ENCODE measurements at places on chromosomes 6 and 20.

GRCh38 chr20:62591122-62591468 is 51.2 kb upstream of the SLCO4A1 start:
- no peak for DNase-seq

DNA sequence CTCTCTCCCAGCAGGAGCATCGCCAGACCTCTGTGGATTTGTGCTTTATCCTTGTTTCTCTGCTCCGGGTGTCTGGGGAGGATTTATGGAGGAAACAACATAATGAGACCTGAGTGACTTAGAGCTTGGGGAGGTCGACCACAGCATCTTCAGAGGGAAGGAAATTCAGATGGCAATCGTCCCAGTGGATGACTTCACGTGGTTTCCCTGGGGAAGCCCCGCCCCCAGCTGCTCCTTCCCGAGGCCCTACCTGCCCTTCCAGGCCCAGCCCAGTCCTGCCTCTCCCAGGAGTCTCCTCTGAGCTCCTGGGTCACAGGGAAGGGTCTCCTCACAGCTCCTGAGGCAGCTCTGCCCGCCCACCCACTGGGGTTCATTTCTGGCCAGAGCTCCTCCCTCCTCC is 430.3 kb upstream of the SULF2 start:
- DNase-seq: no peak

DNA sequence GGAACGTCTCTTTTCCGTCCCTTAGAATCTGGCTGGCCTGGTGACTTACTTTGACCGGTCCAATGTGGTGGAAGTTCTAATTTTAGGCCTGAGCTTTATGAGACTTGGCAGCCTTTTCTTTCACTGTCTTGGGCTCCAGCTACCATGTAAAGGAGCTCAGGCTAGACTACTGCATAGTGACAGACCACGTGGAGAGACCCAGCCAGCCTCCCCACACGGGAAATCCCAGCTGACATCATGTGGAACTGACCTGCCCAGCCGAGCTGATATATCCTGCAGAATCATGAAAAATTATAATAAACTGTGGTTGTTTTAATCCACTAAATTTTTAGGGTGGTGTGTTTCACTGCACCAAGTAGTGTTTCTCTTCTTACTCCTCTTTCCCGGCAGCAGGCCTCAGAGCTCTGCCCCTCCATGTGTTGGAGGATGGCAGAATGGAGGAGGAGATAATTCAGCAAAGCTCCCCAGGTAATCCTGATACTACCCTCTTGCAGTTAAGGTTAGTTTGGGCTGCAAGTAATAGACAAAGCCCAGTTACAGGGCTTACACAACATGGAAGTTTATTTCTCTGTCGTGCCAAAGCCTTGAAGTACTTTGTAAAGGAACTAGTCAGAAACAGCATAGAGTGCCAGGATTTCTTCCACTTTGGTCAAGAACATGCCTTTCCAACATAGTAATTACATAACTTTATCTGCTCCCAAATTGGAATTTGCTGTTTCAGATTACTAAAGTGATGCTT is 87.5 kb downstream of the SH3BGRL2 start:
- DNase-seq: no peak

DNA sequence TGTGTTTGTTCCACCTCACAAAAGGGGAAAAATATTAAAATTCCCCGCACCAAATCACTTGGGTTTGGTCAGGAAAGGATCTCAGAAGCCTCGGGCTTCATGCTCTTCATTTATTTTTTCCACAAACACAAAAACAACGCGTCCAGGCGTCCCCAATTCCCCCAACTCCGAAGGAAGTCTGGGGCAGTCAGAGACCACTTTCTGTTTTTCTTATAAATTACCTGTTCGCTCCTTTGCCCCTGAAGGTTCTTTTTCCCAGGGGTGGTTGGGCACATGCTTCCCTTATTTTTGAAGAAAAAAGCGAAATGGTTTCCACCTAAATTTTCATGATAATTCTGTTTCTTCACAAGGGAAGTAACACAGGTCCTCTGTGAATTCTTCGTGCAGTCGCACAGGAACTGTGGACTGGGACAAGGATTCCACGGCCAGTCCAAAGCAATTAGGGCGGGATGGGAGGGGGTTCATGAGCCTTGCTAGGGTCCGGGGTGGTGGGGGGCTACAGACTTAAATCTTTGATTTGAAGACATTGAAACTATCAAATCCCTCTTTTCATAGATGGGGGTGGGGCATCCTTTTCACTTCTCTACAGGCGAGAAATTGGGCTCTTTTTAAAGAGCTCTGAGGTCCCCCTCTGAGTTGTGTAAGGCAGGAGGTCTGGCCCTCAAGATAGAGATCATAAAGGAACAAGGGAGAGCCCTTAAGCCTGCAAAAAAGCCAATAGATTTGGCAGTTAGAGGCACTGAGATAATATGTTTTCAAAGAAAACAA is 30.5 kb upstream of the HFE start:
- DNase-seq: peak; percentile 33

GRCh38 chr6:139388384-139388783 is 13.9 kb upstream of the CITED2 start:
- no peak for DNase-seq

DNA sequence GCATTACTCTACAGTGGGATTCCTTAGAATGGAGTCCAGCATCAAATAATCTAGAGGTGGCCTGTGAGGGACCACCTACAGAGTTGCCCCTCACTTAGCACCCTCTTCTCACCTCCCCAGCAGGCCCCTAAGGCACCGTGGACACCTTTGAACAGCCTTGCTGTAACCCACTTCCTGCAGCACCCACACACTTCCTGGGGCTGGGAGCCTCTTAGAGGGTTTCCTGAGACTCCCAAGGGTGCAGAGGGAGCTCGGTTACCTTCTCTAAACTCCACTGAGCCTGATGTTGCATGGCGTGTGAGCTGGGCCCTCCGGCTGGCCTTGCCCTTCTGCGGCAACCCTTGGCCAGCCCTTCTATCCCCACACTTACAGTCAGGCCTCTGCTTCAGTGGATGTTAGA is 7.3 kb upstream of the SIRPG start:
- DNase-seq: peak; percentile 73

- DNase-seq: no peak
Observed at GRCh38 chr6:32095338-32096086, 13.6 kb downstream of the TNXB start.

GRCh38 chr6:147678253-147678652 is 169.8 kb downstream of the SAMD5 start:
- no peak for DNase-seq

GRCh38 chr20:963795-964194 is 38.3 kb downstream of the RSPO4 start:
- no peak for DNase-seq

DNA sequence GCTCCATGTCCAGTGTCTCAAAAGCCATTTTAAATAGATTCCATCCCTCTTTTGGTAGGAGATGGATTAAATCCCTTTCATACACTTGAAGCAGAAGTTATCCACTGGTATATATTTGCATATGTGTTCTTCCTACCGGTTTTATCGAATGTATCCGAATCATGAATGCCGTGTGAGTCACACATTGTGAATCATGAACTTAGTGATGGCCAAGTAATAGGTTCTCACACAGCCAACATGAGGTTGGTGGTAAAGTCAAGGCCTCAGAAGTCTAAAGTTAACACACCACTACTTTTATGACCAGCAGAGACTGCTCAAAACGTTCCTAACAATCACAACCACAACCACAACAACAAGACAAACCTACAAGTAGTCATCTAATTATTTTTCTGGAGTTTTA is 345.5 kb downstream of the THBS2 start:
- no peak for DNase-seq

DNA sequence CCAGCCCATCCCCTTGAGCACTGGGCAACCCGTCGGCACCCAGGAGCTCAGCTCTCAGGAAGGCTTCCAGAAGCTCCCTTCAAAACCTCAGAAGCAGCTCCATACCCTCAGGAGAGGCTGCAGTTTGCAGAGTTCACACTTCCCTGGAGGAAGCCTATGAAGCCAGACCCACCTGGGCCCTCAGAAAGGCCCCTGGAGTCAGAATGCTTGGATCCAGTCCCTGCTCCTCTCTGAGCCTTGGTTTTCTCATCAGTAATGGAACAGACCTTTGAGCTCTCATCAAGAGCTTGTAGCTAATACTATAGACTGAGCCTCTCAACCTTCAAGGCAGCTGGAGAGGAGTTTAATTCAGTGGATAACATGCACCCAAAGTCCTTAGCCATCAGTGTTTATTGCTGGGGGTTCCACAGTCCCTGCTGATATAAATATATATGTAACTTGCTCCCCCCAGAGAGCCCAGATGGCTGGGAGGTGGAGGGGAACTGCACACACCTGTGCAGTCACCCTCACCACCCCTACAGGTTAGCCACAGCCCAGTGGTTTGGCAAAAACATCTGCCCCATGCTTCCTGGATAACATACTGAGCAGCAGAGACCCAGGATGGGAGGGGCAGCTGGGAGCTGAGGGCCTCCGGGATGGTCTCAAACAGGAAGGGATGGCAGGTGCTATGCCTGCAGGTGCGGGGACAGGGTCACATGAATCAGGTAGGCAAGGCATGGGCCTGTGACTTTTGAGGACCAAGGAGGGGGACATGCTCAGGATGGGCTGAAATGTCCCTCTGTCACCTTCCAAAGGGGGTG is 120.1 kb downstream of the SNX5 start:
- no peak for DNase-seq

DNA sequence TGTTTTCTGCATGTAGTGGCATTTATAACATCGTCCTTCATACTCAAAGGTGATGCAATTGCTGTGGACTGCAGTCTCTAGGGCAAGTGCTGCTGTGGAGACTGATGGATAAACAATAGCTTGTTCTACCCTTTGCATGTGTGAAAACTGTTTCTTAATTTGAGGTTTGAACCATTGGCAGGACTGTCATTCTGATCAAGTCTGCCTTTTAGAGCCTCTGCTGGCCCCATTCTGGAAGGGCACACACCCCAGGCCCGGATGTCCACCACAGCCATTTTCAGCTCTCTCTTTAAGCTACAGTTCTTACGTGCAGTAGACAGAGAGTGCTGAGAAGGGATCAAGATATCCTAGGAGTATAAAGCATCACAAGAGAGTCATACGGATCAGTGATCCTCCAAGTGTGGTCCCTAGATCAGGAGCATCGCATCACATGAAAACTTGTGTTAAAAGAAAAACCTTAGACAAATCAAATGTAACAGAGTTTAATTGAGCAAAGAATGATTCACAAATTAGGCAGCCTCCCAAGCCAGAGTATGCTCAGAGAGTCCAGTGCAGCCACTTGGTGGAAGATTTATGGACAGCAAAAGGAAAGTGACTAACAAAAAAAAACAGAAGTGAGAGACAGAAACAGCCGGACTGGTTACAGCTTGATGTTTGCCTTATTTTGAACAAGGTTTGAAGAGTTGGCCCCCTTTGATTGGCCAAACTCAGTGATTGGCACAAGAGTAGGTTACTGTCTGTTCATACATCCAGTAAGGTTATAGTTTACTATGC is 52.0 kb downstream of the FRK start:
- DNase-seq: no peak

- DNase-seq: no peak
Observed at GRCh38 chr6:18536591-18537055, 149.5 kb downstream of the RNF144B start.

GRCh38 chr6:140063021-140063399 is 688.6 kb upstream of the CITED2 start:
- DNase-seq: no peak

DNA sequence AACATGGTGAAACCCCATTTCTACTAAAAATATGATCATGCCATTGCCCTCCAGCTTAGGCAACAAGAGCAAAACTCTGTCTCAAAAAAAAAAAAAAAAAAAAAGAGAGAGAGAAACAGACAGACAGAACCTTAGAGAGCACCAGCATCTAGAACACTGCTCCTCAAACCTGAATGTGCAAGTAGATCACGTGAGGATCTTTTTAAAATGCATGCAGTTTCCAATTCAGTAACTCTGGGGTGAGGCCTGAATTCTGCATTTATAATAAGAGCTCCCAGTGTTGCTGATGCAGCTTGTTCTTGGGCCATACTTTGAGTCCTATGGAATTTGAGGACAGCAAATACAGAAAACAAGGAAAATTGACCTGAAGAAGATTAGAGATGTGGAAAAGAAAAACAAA is 218.3 kb downstream of the ALDH8A1 start:
- DNase-seq: no peak

DNA sequence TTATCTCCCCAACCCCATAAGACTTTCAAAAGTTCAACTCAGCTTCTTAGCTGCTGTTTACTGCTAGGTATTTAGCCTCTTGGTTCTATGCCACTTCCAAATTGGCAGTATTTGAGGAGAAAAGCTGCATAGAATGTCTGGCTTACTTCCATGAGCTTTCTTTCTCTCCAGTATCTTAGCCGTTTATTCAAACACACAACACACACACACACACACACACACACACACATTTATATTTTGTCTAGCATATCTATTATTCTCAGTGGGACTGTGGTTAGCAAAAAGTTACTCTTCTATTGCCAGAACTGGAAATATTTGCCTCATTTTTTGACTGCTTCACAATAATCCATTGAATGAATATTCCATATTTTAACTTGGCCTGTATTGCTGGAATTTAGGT is 634.2 kb upstream of the IMPG1 start:
- no peak for DNase-seq

- no peak for DNase-seq
Observed at GRCh38 chr6:22042706-22043105, 254.1 kb downstream of the PRL start.

- DNase-seq: no peak
Observed at GRCh38 chr6:140540743-140541142, 1166.3 kb upstream of the CITED2 start.

- no peak for DNase-seq
Observed at GRCh38 chr20:48406498-48406897, 421.3 kb downstream of the PREX1 start.

GRCh38 chr20:53036992-53037391 is 64.8 kb downstream of the TSHZ2 start:
- DNase-seq: no peak

DNA sequence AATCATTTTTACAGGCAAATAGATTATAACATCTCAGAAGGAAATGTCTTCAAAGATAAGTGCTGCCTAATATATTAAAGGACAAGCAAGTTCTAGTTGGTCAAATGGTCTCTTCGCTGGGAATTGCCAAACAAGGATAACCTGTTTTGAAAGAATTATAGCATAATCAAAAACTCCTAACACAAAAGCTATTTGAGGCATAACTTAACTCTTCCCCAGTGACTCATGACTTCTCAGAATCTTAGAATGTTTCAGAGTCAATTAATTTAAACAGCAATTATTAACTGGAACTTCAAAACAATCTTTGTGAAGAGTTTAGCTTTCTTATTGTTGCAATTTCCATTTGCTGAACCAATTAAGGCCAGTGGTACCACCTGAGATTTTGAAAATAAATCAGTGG is 126.6 kb downstream of the MTFR2 start:
- no peak for DNase-seq

DNA sequence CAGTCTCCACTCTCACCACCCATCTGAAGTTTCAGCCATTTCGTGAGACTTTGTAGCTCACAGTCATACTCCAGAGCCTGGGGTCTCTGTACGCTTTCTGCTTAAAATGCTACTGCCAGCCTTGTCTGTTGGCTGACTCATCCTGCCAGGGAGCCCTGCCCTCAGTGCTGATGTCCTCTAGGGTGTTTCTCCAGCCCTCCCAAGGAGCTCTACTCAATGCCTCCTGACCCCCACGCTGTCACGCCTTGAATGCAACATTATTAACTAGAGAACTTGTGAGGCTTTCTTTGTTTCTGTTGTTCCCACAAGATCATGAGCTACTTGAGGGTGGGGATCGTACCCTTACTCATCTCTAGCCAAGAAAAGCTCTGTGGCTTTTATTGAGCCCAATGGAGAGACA is 20.1 kb downstream of the KIF16B start:
- no peak for DNase-seq

GRCh38 chr6:128070406-128070805 is 169.5 kb upstream of the THEMIS start:
- DNase-seq: no peak

- no peak for DNase-seq
Observed at GRCh38 chr6:140180306-140180705, 805.9 kb upstream of the CITED2 start.
